Astrocyte of the hippocampus (primary cell): ENCODE measurements at places on chromosomes 2 and 18.
A peak's percentile ranks its signal among the peaks of the same experiment; 100 is the strongest.

DNA sequence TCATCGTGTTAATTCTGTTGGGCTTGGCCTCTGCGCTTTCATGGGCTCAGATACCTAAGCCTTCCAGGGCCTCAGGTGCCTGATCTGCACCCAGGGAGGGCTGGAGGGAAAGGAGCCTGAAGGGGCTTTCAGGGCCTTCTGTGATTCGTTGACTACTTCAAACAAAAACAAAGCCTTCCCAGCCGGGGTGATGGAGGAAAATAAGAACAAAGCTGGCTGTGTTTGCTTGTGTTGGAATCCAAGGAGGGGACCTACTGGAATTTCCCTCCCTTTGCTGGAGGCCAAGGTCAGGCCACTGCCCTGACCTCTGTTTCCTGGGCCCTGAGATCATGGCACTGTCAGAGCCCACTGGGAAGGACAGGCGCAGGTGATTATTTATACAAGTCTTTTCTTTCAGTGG lies 135.3 kb downstream of the KLHL29 start:
- peak; percentile 25 for DNase-seq

GRCh38 chr2:151937966-151938365 lies 109.7 kb upstream of the ARL5A start:
- no peak for DNase-seq

DNA sequence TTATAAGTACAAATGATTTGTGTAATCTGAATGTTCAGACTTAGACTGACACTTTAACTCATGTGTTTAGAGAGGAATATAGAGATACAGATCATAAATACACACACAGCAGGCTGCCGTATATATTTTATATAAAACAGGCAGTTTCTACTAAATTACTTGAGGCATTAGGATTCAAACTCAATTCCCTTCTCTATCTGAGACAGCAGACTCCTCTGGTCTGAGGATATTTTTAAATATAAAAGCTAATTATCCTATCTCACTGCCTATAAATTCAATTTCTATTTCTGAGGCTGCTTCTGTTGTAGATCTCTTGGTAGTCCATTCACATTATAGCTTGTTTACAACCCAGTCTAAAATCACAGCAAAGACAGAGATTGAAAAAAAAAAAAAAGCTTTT lies 46.9 kb downstream of the BCL2 start:
- DNase-seq = no peak

- DNase-seq = no peak
Observed at GRCh38 chr2:117170897-117171296, 643.6 kb upstream of the DDX18 start.

GRCh38 chr18:36613069-36613468 lies 215.7 kb downstream of the TPGS2 start:
- no peak for DNase-seq

DNA sequence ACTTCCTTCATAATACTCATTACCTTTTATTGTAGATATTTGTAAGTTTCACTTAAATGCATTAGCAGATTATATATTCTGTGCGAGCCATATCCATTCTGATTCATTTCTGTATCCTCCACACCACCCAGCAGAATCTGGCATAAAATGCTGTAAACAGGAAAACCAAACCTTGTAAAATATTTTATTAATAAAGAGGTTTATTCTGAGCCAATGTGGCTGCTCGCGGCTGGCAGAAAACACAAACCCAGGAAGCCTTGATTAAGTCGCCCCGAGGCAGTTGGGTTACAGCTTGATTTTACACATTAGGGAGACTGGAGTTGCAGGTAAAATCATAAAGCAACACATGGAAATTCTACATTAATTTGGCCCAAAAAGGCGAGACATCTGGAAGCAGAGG lies 40.5 kb downstream of the GNAL start:
- DNase-seq = no peak

GRCh38 chr2:236375973-236376476 lies 111.8 kb upstream of the ASB18 start:
- no peak for DNase-seq

DNA sequence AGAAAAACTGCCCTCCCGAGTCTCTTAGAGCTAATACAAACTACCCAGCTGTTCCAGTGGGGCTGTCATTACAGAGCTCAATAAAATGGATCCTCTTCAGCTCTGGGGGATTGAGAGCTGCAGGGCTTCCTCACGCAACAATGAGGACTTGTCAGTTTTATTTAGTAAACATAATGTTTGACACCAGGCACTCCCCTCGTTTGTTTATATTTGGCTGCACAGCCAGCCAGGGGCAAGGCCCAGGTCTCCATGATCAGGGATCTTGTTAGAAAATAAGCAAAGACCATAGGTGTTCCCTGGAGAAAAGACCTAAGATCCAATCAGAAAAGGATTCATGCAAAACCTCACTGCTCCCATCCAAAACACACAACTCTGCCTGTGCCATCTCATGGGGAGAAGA lies 158.2 kb downstream of the C1D start:
- no peak for DNase-seq

GRCh38 chr18:79720359-79720733 lies 40.7 kb downstream of the CTDP1 start:
- DNase-seq = no peak

DNA sequence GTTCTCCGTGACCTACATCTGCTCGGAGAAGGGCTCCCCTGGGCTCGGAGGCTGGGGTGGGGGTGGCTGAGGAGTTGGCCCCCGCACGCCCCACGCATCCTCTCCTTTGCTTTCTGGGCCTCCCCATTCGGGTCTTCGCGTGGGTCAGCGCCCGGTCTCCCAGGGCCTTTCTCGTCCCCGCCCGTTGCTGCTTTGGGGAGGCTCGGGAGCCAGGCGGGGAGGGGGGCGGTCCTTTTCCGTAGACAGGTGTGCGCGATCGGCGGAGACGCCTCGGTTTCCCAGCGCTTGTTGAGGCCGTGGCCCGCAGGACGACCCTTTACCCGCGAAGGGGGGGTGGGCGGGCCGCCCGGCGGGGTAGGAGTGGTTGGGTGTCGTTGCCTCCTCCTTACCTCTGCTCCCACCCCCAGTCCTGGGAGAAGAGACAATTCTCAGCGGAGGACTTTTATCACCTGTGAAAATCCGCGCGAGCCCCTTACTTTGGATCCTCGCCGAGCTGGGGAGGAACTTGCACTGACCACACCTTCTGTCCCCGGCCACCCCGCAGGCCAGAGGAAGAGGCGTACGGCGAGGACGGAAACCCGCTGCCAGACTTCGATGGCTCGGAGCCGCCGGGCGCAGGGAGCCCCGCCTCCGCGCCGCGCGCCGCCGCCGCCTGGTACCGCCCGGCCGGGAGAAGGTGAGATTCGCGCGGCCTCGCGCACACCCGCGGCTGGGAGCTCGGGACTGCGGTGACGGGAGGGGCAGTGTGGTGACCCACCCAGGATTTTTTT lies 2.6 kb downstream of the ADCYAP1 start:
- peak; percentile 36 for DNase-seq

DNA sequence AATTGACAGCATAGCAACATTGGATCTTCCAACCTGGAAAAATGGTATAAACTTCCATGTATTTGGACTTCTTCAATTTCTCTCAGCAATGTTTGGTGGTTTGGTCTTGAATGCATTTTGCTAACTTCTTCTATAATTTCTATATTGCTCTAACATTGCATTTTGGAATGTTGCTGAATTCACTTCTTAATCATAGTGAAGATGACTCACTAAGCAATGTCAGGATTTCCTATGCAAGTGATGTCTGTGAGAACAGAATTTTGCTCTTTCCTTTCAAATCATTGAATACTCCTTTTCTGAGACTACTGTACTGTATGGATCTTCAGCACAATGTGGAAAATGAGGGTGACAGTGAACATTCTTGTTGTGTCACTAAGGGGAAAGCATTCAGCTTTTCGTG lies 28.9 kb upstream of the CDH19 start:
- no peak for DNase-seq

- no peak for DNase-seq
Observed at GRCh38 chr2:158835431-158835830, 40.3 kb downstream of the DAPL1 start.

DNA sequence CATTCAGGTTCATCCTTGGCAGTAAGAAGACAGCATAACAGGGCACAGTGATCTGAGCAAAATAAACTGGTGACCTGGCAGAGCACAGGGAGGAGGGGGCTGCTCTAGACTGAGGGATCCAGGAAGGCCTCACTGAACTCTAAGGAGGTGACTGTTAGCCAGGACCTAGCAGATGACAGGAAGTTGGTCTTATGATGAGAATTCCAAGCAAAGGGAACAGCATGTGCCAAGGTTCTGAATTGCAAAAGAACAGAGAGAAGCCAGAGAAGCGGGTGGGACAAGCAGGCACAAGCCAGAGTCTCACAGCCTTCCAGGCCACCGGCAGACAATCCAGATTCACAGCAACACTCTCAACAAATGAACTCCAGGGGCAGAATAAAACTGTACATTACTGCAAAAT lies 152.7 kb upstream of the PTPRM start:
- no peak for DNase-seq

GRCh38 chr2:19351899-19352697 lies 6.3 kb downstream of the OSR1 start:
- DNase-seq = no peak

- DNase-seq = no peak
Observed at GRCh38 chr2:24287171-24287570, 73.2 kb downstream of the ITSN2 start.

- no peak for DNase-seq
Observed at GRCh38 chr2:68238955-68239822, 13.1 kb downstream of the PPP3R1 start.

- peak; percentile 34 for DNase-seq
Observed at GRCh38 chr2:144876013-144876412, 356.1 kb upstream of the ZEB2 start.

DNA sequence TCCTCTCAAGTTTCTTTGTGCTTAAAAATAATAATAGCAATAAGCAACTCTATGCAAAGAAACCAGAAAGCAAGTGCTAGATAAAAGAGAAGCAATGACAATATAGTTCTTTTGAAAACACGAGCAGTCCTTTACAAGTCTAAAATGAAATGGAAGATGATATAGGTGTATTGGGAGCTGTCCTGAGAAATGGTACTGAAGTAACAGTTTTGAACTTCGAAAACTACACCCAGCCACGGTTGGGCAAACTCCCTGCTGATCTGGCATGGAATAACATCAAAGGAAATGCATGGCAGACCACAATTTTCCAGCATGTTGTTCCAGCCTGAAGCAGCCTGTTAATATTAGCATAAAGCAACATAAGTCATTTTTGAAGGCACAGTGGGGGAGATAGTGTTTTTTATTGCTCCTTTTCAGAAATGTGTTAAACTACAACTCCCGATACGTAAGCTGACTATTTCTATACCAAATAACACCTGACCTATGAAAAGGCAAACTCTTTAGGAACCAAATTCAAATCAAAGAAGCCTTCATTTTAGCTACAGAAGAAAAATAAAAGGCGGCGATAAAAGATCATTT lies 596.1 kb upstream of the KLHL29 start:
- no peak for DNase-seq

GRCh38 chr18:77001979-77002378 lies 130.6 kb downstream of the MBP start:
- DNase-seq = no peak

DNA sequence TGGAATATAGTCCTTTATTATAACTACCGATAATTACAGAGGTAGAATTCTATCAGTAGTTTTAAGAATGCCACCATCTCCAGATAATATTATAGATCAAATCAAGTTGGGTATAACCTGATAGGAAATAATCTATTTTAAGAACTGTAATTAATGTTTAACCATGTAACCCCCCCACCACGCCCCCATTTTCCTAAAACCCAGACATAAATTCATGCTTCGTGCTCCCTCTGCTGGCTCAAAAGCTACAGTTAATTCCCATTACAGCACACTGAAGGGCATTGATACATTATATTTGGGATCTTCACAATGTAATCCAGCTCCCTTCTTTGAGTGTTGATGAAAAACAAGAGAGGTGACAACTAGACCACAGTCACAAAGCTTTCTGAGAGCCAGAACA lies 228.0 kb upstream of the SMAD7 start:
- DNase-seq = peak; percentile 64

DNA sequence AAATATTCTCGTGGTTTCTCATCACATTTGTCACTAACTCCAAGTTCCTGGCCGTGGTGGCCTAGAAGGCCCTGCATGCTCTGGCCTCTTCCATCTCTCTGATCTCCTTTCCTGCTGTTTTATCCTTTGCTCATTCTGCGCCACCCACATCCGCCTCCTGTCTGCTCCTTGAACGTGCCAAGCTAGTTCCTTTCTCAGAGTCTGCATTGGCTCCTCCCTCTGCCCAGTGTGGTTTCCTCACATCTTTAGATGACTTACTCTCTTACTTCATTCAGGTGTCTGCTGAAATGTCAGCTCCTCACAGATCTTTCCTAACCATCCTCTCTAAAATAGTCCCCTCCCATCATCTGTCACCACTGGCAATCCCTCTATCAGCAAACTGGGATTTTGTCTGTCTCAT lies 158.6 kb upstream of the RBMS1 start:
- no peak for DNase-seq

DNA sequence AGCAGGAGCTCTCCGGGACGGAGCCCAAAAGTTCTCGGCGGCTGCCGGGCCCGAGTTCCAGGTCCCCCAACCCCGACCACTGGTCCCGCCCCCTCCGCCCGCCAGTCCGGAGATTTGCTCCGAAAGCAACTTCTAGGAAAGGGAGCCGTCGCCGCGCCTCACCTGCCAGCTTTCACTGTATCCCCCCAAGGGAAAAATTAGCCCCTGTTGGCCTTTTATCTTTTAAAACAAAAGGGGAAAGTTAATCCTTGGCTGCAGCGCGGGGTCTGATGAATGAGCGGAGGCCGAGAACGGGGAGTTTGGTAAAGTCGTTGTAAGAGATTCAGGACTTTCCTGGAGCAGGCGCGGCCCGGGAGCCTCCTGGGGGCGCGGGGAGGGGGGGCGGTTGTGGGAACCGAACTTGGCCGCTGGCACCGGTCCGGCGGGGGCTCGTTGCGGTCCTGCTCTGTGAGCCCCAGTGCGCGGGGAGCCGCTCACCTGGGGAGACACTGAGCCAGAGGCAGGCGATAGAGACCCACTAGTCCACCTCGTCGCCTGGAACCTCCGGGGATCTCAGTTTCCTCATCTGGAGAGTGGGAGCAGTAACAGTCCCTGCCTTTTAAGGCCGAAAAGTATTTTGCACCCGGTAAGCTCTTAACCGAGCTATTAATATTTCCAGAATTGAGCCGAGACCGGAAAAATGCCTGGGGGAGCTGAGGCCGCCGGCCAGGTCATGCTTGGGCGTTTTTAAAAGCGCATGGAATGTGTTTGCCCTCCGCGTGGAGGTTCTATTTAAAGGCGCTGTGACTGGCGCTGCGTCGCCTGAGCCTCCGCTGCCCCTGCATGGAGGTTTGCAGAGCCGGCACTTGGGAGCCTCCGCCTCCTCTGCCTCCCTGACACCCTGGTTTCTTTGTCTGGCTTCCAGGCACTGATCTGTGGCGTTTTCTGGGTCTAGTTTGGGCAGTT lies 1.1 kb downstream of the EFHD1 start:
- DNase-seq = peak; percentile 53
